NCI-H446 treated with DMSO at 0.1 percent for 48 hours (cell line): ENCODE measurements at places on chromosomes 13 and 19.

GRCh38 chr13:24624801-24625231 lies 55.4 kb upstream of the ATP12A start:
- no peak for DNase-seq

DNA sequence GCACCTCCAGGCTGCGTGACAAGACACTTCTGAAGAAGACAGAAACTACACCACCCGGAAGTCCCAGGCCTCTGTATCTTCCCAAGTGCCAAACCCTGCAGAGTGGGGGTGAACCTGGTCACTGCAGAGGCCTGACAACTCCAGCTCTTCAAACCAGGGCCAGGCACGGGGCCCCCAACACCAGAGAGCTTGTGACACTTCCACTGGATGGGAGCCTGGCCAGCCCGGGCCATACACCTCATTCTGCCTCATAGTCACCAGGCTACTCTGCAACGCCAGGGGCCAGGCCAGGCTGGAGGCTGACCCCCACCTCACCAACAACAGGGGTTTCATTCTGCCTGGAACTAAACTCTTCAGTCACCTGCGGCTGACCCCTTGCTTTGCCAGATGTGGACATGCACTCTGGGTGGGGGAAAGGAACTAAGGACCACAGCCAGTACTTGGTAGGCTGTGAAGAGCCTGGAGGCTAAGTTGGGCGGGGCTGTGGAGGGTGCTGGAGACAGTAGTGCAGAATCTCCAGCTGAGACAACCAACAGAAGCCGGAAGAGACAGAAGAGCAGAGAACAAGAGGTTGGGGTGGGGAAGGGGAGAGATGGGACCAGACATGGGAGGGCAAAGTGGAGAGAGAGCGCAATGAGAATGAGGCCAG lies 23.0 kb downstream of the TUBA3C start:
- no peak for DNase-seq

DNA sequence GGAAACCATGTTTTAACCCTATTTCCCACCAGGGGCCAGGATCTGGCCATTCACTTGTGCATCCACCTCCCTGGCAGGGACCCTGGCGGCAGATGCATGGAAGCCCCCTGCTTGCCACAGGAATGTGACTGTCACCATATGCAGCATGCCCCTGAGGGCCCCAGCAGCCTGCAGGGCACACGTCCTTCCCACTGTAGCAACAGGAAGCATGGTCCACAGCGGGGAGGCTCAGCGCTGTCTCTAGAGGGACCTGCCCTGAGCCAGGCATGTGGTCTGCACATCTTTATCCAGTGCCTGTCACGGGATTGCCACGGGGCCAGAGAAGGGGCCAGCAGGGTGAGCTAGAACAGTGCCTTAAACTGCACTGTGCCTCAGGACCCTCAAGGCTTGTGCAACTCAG lies 34.9 kb upstream of the MCF2L start:
- no peak for DNase-seq

GRCh38 chr19:16226878-16227836 lies 29.4 kb downstream of the AP1M1 start:
- DNase-seq, result no peak

- no peak for DNase-seq
Observed at GRCh38 chr13:30037306-30037705, 186.9 kb upstream of the UBL3 start.

DNA sequence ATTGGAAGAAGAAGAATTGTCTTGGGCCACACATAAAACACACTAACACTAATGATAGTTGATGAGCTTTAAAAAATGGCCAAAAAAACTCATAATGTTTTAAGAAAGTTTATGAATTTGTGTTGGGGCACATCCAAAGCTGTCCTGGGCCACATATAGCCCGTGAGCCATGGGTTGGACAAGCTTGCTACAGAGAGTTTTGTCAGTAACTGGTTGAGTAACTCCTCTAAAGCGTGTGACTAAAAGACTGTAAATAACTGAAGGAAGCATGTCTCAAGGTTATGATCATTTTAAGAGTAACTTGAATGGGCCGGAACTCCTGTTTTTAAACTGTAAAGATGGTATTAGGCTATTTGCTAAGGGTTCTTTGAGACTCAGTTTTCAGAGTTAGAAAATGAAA lies 118.0 kb downstream of the KL start:
- DNase-seq, result no peak

- DNase-seq, result peak; percentile 73
Observed at GRCh38 chr13:34335014-34336007, 517.4 kb downstream of the RFC3 start.

- DNase-seq, result no peak
Observed at GRCh38 chr19:8988204-8988603, 22.0 kb downstream of the MUC16 start.

DNA sequence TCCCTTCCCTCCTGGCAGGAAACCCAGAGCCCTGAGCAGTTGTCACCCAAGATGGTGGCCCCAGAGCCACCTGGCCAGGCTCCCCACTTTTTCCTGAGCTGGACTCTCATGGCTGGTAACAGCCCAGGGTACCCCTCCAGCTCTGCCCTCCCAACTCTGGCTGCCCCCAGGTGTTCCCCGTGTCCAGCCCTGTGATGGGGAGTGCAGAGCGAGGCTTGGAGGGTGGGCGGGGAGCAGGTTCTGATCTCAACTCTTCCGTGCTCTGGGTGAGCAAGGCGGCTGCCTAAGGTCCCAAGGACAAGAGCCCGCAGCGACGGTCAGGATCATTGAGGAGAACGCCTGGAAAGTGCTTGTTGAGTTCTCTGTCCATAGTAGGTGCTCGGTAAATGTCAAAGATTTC lies 54.7 kb upstream of the GAS6 start:
- no peak for DNase-seq

- no peak for DNase-seq
Observed at GRCh38 chr13:83153848-83154247, 728.4 kb downstream of the SLITRK1 start.

DNA sequence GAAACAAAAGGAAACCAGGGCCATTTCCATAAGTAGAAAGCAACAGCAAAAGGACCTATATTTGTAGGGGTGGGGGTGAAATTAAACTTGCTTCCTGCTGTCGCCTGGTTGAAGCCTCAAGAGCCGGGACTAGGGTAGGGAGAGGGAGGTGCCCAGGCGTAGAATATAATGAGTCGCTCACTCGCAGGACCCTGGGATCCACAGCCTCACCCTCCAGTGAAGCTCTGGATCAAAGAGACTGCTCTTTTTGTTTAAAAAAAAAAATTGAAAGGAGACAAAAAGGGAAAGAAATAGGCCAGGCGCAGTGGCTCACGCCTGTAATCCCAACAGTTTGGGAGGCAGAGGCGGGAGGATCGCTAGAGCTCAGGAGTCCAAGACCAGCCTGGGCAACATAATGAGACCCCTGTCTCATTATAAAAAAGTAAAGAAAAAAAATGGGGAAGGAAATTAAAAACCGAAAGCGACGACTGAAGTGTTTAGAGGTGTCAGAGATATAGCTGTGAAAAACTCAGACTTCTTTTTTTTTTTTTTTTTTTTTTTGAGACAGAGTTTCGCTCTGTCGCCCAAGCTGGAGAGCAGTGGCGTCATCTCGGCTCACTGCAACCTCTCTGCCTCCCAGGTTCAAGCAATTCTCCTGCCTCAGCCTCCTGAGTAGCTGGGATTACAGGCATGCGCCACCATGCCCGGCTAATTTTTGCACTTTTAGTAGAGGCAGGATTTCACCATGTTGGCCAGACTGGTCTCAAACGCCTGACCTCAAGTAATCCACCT lies 10.9 kb upstream of the ADGRE5 start:
- DNase-seq, result no peak
